Activated naive CD4-positive, alpha-beta T cell treated with anti-CD3 and anti-CD28 coated beads for 36 hours (primary cell): ENCODE measurements at places on chromosomes 3 and 15.

- peak; percentile 54 for DNase-seq
Observed at GRCh38 chr3:37864904-37865303, 3.2 kb downstream of the CTDSPL start.

GRCh38 chr3:196969134-196969659 is 564 bp upstream of the PIGZ start:
- DNase-seq, result peak; percentile 53

GRCh38 chr3:60316121-60316797 is 935.0 kb downstream of the FHIT start:
- DNase-seq, result no peak

GRCh38 chr3:139827833-139828232 is 107.2 kb upstream of the CLSTN2 start:
- no peak for DNase-seq

- DNase-seq, result no peak
Observed at GRCh38 chr3:195395208-195395816, 47.5 kb downstream of the ACAP2 start.

DNA sequence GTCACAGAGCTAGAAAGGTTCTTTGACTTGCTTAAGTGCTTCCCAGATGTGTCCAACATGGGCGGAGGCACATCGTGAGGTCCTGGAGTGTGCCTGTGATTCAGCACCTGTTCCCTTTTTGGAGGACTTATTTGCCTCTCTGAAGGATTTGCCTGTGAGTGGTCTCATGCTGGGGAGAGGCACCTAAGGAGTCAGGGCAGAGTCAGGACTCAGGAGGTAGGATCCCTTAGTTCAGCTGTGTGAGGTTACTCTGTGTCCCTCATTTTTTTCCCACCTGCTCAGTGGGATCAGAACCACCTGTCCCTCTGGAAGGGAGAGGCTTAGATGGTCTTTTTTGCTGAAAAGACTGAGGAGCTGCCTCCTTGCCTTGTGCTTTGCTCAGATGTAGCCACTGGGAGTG is 3.0 kb downstream of the ZNF589 start:
- no peak for DNase-seq

GRCh38 chr3:42852441-42852840 is 23.2 kb downstream of the CYP8B1 start:
- no peak for DNase-seq

- no peak for DNase-seq
Observed at GRCh38 chr3:10582733-10583132, 77.3 kb upstream of the ATP2B2 start.

DNA sequence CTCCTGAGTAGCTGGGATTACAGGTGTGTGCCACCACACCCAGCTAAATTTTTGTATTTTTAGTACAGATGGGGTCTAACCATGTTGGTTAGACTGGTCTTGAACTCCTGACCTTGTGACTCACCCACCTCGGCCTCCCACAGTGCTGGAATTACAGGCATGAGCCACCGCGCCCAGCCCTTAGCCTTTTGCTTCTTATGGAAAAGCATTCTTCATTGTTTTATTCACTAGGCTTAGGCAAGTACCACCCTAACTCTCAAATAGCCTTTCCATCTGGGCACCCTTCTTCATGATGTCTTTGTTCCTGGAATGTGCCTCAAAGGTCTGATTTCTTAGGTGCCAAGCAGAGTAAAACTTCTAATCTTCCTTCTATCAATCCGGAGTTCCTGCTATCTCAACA is 641.8 kb downstream of the FHIT start:
- no peak for DNase-seq

GRCh38 chr15:66789029-66790025 is 87.3 kb downstream of the SMAD6 start:
- DNase-seq, result peak; percentile 12

DNA sequence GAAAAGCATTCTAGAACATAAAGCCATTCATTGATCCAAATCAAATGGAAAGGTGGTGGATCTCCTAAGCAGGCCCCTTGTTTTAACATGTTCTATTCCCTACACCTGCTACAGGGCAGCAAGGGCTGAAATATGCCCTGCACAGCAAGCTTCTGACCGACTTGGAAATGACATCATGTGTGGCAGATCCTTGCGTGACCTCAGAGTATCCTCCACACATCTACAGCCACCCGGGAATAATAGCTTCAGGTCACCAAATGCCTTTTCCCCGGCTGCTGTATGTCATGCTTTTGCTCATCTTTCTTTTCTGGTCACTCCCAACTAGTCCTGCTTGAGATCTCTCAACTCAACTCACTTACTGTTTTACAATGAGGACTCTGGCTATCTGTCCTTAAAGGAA is 158.2 kb downstream of the ZNF385D start:
- DNase-seq, result no peak

DNA sequence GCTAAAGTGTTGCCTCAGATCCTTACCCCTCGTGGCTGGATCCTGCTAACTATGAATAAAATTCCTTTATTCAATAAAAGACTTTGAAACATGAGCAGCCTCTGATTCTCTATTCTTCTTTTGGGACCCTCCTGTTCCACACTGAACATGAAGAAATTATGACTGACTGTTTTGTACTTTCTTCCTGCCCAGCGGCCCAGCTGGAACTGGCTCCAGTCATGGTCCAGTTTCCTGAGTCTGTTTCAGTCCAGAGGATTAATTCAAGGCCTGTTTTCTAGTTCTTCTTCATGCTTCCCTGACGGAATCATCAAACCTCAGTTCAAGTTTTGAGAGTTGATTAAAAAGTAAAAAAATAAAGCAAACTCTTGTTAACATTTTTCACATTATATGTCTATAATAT is 52.6 kb upstream of the CP start:
- DNase-seq, result no peak

DNA sequence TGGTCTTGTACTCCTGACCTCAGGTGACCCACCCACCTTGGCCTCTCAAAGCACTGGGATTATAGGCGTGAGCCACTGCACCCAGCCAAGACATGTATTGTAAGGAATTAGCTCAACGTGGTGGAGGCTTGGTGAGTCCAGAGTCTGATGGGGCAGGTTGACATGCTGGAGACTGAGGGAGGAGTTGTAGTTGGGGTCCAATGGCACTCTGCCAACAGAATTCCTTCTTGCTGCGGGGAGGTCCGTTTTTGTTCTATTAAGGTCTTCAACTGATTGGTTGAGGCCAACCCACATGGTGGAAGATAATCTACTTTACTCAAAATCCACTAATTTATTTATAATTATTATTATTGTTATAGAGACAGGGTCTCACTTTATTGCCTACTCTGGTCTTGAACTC is 30.1 kb downstream of the PLA2G4D start:
- DNase-seq, result no peak

- peak; percentile 73 for DNase-seq
Observed at GRCh38 chr3:58082047-58082446, 73.8 kb downstream of the FLNB start.

DNA sequence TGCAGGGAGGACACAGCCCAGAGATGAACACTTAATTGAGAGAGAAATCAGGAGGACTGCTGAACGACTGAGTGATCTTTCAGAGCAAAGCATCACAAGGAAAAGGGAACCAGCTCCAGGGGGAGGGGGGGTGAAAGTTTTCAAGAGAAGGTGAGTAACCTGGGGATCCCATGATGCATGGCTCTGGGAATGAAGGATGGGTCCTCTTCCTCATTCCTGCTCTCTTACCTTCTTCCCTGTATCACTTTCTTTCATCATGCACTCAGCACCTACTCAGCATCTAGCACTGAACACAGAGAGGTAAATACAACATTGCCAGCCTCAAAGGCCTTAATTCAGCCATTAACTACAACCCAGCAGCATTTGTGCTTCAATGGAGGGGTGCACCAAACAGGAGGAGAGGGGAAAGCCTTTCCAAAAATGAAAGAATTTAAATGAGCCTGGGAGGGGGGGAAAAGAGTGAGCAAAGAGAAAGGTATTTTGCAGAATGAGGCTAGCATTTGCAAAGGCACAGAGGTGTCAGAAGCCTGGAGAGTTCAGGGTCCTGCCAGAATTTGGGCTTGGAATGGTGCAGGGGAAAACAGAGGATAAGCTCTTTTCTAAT is 427.4 kb downstream of the FOXP1 start:
- DNase-seq, result no peak

DNA sequence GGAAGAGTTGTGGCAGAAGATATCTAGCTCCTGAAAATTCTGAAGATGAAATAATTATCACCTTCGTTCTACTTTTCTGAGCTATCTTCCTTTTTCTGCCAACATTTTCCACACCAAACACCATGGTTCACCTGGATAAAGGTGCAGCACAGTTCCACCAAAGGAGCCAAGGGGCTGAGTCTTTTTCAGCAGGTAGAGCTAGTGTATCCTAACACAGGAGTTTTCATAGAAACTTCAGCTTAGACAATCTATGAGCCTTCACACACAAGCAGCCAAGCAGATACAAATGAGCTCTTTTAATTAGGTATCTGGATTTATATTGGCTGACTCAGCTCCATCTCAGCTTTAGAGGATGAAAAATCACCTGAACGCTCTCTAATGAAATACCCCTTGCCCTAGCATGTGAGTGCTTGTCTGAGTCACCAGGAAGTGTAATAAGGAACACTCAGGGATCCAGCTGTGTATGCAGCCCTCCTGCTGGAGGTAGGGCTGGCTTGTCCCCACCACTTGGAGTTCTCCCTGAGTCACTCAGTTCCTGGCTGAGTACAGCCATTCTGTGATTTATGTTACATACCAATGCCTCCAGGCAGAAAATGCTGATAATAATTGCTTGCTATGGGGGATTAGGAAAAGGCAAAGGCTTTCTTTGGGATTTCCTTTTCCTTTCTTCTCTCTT is 385.7 kb downstream of the LSAMP start:
- no peak for DNase-seq

DNA sequence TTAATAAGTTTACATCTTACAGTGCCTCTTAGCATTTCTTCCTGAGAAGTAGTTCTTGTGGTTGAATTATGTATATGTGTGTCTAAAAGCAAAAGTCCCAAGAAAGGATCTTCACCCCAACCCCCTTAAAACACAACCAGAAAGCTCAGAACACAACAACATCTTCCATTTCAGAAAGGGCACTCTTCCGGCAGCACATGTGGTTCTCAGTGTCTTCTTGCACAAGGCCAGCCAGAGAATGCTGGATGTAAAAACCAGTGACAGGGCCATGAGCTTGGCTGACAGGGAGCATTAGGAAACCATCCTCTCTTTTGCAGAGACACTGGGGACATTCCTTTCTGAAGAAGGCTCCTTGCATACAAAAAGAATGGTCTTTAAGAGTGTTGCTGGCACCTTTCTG is 45.0 kb downstream of the EEFSEC start:
- no peak for DNase-seq

DNA sequence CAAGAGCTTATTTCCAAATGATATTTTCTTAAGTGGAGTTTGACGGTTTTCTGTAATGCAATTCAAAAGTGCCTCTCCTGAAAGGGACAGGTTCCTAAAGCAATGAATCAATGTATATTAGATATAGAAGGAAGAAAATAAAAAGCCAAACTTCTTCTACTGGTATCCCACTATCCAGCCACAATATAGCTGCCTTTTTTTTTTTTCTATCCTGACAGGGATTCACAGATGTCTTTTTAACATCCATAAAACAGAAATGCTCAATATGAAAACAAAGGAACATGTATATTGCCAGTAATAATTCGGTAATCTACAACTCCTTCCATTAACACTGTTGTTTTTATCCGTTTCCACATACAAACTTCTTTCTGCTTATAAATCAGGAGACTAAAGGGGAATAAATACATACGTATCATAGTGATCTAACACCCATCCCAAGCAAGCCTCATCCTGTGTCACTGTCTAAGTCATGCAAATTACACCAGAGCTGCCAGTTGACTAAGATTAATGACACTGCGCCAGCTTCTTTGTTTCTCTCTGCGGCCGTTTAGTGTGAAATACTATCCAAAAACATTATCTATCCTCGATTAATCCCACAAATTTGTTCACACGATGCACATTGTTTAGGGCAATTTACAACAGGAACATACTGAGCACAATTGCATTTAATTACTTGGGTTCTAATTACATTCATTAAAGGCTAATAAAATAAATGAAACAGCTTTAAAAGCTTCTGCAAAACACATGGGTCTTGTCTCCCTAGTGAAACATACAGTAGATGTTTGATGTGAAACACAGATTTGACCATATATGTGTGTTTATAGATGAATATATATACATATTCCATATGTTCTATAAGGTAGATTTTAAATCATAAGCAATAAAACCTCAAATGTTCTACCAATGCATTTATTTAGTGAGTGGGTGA is 51.9 kb upstream of the CDIN1 start:
- no peak for DNase-seq

DNA sequence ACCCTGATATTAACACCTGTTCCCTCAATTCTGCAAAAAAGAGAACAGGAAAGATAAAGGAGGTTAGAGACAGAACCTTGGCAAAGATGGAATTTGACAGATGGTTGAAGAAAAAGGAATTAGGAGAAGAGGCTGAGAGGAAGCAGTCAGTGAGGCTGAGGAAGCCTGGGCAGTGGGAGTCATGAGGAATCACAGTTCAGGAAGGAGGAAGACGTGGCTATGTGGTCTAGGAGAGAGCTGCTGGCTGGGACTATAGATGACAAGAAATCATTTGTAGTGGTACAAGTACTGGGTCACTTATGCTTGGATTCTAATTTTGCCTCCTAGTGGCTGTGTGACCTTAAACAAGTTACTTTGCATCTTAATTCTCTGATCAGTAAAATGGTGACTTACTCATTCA is 49.0 kb downstream of the LARS2 start:
- no peak for DNase-seq

- no peak for DNase-seq
Observed at GRCh38 chr3:54274607-54275006, 152.3 kb downstream of the CACNA2D3 start.

DNA sequence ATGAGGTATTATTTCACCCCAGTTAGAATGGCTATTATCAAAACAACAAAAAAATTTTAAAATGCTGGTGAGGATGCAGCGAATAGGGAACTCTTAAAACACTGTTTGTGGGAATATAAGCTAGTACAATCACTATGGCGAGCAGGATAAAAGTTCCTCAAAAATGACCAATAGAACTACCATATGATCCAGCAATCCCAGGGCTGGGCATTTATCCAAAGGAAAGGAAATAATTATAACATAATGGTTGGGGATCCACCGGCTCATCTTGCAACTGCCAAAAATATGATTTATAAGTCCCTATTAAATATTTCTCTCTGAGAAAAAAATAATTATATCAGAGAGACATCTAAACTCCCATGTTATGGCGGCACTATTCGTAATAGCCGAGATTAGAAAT is 127.6 kb upstream of the MME start:
- no peak for DNase-seq

DNA sequence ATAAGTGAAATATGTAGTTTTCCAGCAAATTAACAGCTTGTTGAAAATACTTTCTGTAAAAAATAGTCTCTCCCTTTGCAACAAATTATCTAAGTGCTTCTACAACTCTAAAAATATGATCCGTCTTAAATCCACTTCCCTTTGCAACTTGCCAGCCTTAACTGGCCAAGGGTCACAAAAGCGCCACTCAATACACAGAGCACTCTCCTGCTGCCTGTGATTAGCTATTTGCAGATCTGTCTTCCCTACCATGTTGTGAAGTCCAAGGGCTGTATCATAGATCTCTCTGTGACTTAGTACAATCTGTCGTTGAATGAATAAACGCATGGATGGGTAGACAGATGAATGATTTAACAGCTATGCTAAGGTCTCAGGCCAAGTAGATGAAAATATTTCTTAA is 76.2 kb downstream of the ITGB5 start:
- no peak for DNase-seq

- DNase-seq, result no peak
Observed at GRCh38 chr3:87209111-87209510, 18.0 kb upstream of the CHMP2B start.
